Suppressor macrophage treated with lipopolysaccharide for 4 hours (primary cell): ENCODE measurements at places on chromosomes 12 and 14.
A peak's percentile ranks its signal among the peaks of the same experiment; 100 is the strongest.

DNA sequence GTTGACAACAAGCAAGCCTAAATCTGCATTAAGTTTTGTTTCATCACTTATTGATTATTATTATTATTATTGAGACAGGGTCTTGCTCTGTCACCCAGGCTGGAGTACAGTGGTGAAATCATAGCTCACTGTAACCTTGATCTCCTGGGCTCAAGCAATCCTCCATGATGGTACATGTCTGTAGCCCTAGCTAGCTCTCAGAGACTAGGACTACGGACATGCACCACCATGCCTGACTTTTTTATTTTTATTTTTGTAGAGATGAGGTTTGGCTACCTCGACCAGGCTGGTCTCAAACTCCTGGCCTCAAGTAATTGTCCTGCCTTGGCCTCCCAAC is 35.7 kb upstream of the STK38L start:
- DNase-seq, result no peak

DNA sequence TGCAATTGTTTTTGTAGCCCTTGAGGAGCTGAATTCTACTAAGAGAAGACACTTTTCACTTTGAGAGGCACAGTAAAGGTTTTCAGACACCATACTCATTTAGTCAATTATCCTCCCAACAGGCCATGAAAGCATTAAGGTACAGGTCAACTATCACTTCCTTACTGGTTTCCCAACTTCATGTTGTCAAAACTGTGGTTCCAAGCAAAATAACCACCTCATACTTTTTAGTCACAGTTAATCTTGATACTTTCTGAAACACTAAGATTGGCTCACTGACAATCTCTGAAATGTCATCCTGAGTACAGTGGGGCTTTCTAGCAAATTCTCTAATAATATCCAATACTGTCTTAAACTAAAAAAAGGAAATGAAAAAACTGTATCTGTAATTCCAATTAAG is 71.7 kb downstream of the SLC2A13 start:
- DNase-seq, result peak; percentile 9

DNA sequence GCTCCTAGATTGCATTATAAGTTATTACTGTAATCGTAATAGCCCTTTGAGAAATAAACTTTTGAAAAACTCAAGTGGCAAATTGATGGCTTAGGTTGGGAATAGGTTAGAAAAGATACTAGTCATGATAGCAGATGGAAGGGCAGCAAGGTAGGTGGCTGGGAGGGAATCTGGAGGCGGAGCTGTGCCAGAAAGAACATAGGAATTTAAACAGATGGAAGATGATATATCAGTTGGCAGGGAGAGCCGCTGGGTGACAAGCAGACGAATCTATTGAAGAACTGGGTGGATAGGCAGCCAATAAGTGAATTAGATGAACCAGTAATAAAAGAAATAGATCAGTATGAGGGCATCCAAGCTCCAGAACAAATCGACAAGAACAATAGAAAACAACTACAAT is 142.1 kb downstream of the CNTN1 start:
- no peak for DNase-seq

- DNase-seq, result no peak
These were observed 76.0 kb upstream of the TMCC3 start for GRCh38 chr12:94726236-94726835.

- no peak for DNase-seq
These were observed 264.2 kb downstream of the TMEM132C start for GRCh38 chr12:128531170-128531569.

- no peak for DNase-seq
These were observed 59.5 kb downstream of the TMEM116 start for GRCh38 chr12:111953455-111953854.

GRCh38 chr14:105363847-105364708 is 34.3 kb upstream of the TEX22 start:
- DNase-seq, result no peak

- DNase-seq, result no peak
These were observed 873.2 kb downstream of the NRXN3 start for GRCh38 chr14:79043194-79043889.

- peak; percentile 58 for DNase-seq
These were observed 40.5 kb upstream of the KCNA5 start for GRCh38 chr12:5003025-5003666.

DNA sequence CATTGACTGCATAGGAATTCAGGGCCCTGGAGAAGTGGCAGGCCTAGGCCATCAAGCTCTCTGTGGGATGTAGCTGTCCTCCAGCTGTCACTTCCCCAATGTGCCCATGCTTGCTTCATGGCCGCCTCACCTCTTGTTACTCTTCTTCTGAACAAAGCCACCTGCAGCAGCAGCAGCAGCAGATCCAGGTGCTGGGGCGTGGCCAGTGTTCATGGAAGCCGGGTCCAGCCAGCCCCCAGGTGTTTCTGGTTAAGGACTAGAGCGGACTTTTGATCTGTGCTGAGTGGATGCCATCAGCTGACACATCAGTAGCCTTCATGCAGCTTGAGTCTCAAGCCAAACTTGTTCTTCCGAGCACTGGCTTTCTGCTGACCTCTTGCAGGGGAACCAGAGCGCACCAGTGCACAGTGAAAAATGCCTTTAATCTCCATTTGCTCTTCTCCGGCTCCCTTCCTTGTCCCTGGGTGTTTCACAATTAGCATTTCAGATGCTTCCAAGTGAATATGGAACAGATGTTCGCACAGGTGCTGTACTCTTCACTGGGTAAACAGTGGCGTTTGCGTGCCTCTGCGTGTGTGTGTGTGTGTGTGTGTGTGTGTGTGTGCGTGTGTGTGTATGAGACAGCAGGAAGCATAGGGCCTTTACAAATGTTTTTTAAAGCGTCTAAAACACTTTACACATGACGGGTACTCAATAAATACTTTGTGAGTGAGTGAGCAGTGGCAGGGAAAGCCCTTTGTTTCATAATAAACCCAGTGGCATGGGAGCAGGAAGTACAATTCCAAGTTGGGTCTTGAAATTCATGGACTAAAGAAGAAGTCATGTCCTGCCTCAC is 20.1 kb downstream of the TPCN1 start:
- DNase-seq, result peak; percentile 80

GRCh38 chr14:75479770-75480600 is 42.3 kb upstream of the BATF start:
- DNase-seq, result peak; percentile 16

GRCh38 chr12:98653866-98654493 is 8.9 kb downstream of the APAF1 start:
- DNase-seq, result peak; percentile 77

DNA sequence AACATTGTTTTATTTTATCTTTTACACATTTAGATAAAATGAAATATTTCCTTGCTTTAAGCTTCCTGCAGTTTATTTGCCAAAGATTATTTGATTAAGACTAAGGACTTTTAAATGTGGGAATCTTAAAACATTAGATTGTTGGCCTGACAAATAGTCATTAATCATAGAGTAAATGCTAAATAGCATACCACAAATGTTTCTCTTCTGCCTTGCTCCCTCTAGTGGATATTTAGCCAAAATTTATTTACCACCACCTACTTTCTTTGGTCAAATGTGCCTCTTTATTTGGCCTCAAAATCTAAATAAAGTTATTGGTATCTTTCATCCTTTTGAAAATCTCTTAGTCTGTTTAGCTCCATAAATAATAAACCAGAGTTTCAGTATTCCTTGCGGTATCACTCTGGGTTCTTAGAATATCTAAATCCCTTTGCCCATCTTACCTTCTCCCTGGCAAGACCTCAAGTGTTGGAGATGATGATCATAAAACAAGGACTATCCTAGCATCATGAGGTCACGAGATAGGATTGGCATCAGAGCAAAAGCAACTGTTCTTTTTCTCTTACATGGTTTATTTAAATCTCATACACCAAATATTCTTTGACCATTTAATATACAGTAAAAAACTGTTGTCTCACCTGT is 150.6 kb upstream of the AEBP2 start:
- peak; percentile 56 for DNase-seq

DNA sequence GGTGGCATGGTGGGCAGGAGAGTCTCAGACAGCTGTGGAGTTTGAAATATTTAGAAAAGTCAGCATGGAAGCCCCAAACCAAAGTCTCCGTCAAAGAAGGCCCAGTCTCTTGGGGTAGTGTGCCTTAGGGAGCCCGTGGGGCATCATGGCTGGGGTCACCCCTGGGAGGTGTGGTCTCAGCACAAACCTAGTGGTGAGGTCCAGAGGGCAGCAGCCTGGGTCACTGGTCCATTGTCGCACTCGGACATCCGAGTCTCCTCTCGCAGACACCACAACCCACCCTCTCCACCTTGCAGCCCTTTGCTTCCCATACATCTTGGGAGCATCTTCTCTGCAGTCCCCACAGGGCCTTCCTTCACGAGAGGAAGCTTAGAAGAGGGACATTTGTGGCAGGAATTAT is 588.0 kb upstream of the TMEM132C start:
- DNase-seq, result no peak

DNA sequence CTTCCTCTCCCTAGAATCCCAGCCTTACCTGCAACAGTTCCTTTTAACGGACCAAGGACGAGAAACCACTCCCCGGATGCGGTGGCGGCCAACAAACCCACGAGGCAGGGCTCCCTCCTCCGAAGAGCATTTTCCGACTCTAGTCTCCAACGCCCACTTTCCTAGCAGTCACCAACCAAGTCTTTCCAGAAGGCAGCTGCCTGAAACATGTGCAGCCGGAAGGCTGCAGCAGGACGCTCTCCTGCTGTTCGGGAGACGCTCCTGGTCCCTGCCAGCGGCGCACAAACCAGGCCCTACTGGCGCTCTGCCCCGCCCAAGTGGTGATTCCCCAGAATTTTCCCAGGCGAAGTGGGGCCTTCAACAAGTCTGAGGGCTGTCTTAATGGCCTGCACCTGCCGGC is 21.1 kb upstream of the ADAM20 start:
- DNase-seq, result no peak

DNA sequence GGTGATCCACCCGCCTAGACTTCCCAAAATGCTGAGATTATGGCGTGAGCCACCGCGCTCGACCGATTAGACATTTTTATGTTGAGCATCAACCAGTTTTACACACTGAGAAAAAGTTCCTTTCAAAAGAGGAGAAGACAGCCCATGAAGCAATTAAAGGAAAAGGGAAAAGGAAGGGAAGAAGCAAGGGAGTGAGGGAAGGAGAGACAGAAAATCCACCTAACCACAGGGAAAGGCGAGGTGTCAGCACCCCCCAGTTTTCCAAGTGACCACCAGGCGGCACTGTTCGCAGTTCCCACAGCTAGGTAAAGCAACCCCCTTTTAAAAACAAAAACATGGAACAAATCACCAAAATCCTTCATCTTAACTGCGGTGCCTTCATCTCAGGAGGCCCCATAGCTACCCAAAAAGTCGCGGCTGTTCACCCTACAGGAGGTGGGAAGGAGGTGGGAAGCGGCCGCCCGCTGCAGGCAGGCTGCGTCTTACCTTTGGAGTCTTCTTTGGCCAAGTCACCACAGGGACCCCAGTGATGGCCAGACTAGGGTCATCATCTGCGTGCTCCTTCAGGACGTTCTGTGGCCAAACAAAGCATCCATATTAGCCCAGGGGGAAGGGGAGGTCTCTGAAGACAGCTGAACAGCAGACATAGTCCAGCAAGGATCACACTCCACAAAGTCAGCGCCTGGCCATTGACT is 86.6 kb downstream of the KDM2B start:
- peak; percentile 45 for DNase-seq

DNA sequence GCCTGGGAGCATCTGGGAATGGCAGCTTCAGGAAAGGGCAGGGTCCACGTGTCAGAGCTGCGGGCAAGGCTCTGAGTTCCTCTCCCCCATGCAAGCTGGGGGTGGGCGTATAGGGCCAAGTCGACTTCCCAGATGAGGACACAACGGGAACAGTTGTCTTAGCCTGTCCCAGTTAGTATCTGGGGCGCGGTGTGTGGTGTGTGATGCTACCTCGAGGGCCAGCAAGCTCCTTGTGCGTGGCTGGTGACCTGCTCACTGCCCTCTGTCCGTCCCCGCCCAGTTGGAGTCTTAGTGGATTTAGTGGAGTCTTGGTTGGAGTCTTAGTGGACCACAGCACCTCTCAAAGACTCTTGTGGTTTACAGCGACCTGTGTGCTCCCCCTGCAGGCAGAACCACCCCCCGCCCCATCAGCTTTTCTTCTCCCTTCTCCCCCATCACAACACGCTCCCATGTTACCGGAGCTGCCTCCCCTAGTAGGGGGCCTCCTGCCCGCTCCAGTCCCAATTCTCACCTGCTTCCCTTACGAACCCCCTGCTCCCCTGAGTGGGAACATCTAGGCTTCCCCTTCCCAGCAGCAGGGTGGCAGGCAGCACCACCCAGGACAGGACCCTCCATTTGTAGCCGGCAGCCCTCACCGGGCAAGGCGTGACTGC is 8.7 kb downstream of the ASPG start:
- no peak for DNase-seq

- no peak for DNase-seq
These were observed 256.3 kb upstream of the CLEC14A start for GRCh38 chr14:38512236-38512635.

DNA sequence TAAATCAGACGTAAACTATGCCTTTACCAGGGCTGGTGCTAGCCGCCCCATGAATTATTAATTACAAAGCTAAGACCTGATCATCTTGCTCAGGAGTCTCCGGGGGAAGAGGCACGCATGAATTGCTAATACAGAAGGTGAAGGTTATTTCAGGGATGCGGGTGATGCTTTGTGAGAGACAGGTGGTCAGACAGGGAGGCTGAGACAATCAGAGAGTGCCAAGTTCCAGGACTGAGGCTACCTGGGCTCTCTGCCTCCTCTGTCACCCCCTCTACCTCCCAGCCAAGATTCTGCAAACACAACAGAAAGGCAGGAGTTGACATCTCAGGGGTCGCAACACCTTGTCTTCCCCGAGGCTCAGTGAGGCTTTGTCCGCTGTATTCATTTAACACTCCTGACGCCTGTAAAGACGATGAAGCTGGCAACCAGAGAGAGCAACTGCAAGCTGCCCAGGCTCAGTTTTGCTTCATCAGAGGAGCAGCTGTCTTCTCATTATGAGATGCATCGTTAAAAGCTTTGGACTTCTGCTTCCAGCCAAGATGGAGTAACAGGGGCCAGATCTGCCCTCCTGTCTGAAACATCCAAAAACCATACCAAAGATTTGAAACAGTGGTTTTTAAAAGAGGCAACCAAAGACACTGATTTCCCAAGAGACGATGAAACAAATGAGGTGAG is 46.6 kb downstream of the PRIMA1 start:
- no peak for DNase-seq

DNA sequence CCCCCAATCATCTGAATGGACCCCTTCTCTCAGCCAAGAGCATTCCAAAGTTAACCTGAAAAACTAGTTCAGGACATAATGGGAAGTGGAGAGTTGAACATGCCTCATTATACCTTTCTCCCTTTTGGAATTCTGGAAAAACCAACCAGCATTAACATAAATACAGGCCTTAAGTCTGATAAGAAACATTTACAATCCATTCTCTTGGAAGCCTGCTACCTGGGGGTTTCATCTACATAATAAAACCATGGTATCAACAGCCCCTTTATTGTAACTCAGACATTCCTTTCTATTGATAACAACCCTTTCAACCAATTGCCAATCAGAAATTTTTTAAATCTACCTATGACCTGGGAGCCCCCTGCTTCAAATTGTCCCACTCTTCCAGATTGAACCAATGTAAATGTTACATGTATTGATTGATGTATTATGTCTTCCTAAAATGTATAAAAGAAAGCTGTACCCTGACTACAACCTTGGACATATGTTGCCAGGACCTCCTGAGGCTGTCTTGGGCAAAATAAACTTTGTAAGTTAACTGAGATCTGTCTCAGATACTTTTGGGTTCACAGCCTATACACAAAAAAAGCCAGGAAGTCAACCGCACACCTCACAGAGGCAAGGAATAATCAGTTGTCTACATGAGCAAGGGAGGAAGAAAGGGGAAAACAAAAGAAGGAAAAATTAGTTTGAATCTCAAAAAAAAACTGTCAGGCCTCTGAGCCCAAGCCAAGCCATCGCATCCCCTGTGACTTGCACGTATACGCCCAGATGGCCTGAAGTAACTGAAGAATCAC is 17.6 kb upstream of the SSTR1 start:
- DNase-seq, result no peak
